ENCODE measurements at places on chromosomes 7 and 10.

DNA sequence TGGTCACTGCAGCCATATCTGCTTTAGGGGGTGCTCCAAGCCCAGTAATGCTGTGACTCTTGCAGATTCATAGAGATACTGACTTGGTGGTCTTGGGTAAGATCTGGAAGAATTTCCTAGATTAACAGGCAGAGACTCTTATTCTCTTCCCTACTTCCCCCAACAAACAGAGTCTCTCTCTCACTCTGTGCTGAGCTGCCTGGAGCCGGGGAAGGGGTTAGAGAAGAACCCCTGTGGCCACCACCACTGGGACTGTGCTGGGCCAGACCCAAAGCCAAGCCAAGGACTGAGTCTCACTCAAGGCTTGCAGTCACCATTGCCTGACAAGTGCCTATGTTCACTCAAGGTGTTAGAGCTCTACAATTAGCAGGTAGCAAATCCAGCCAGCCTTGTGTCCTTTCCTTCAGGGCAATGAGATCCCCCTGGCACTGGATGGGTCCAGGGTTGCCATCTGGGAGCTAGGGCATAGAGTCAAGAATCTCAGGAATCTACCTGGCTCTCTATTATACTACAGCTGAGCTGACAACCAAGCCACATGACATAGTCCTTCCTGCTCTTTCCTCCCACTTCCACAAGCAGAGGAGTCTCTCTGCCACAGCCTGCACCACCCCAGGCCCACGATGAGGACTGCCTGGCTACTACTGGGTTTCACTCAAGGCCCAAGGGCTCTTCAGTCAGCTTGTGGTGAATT lies 41.4 kb upstream of the TECTB start:
- no peak for DNase-seq

DNA sequence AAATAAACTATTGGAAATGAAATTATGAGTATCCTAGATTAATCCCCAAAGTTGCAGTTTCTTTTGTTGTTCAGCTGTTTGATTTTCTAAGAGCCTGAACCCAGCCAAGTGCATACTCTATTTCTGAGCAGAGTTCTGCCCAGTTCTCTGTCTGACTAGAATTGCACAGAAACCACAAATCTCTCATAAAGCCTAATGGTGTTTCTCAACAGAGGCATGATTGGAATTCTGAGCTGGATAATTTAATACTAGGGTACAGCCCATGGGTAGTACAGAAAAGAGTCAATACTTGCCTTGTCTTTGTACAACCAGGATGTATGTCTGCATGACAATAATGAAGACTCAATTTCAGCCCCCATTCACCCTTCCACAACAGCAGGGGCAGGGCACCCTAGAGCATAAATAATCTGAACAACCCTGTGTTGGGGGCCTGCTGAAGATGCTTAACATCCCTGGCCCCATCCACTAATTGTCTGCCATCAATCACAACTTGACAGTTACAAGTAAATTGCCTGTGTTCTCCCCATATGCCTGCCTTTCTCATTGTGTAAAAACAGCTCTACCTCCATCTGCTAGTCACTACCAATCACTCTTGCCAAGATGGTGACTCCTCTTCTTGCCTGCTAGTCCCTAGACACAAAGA lies 114.4 kb downstream of the NPSR1 start:
- DNase-seq = no peak

DNA sequence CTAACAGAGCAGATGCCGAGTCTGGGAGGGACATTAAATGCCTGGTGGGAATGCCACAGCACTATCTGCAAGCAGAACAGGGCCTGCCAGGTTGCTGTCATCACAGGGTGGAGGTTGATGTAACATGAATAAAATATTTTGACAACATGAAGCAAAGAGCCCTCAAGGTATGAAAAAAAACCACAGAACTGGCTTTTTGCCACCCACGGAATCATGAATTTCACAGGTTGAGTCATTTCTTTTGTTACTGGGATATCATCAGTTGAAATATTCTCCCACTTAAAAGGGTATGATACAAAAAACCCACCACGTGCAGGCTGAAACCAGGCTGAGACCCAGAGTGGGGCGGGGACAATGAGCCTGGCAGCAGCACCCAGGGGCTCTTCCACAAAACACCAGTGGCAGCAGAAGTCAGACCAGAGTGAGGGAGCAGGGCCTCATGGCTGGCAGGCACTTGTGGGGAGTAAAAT lies 220.1 kb downstream of the TNS3 start:
- DNase-seq = no peak

- DNase-seq = no peak
Observed at GRCh38 chr7:15279640-15280039, 282.2 kb downstream of the AGMO start.

DNA sequence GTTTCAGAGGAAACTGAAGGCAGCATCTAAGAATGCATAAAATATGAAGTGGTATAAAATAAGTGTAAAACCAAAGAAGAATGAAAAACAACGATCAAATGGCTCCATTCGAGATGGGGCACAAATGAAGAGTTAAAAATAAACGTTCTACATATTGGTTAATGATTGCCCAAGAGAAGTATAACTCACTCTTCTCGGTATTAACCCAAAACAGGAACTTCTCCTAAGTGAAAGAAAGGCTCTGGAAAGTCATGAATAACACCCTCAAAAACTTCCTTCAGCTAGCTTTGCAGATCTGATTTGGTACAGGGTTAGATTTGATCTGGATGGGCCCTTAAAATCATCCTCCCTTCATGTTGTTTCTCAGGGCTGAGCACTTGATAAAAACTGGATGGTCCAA lies 94.3 kb upstream of the ADO start:
- DNase-seq = no peak

DNA sequence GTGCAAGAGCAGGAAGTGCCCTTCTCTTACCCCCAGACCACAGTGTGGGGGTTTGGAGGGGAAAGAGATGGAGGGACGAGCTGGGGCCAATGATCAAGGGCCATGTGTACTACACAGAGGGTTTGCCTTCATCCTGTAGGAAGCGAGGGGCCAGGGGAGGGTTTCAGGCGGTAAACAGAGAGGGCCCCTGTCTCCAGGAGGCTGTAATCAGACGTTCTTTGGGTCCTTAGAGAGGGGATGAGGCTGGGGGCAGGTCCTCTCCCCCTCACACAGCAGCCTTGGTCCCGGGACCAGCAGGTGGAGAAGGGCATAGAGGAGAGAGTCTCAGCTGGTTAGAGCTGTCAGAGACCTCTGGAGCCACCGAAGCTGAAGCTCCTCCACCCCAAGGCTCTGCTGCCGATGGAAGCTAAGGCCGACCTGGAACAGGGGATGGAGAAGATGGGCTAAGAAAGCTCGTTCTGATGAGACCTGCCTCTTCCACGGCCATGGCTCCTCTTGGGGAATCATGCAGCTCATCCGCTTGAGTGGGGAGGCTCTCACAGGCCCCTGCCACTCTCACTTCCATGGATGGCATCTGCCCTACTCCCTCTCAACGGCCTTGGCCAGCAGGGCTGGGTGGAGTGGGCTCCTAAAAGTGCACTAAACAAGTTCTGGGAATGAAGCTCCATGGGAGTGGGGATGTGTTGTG lies 3.5 kb downstream of the LOXL4 start:
- no peak for DNase-seq

DNA sequence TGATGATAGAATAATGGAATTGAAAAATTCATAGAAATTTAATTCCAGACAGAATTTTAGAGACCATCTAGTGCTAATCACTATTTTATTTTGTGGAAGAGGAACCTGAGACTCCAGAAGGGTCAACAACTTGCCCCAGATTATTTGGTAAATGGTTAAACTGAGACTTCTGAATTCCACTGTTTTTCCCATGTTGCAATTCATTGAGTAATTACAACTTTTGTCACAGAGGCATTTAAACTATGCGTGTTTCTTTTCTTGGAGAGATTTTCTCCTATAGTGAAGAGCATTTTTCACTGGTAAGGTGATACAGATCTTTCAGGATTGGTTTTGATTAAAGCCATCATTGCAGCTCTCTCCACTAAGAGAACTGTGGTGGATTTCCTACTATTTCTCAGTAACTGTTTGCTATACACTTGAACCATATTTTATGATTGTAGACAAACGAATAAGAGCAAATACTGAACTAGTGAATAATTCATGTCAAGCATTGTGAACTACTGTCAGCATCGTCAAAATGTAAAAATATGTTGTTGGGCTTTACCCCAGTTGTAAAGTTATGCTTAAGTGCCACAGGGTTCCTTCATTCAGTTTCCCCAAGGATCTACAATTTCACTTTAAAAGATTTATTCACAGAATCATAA lies 26.5 kb downstream of the LRGUK start:
- DNase-seq = no peak

- DNase-seq = no peak
Observed at GRCh38 chr10:1414893-1415292, 322.4 kb downstream of the ADARB2 start.

- no peak for DNase-seq
Observed at GRCh38 chr7:47480576-47481538, 101.1 kb downstream of the TNS3 start.

GRCh38 chr10:24000271-24000813 lies 208.6 kb upstream of the KIAA1217 start:
- DNase-seq = no peak

GRCh38 chr7:115478426-115478825 lies 552.1 kb downstream of the TFEC start:
- DNase-seq = no peak

DNA sequence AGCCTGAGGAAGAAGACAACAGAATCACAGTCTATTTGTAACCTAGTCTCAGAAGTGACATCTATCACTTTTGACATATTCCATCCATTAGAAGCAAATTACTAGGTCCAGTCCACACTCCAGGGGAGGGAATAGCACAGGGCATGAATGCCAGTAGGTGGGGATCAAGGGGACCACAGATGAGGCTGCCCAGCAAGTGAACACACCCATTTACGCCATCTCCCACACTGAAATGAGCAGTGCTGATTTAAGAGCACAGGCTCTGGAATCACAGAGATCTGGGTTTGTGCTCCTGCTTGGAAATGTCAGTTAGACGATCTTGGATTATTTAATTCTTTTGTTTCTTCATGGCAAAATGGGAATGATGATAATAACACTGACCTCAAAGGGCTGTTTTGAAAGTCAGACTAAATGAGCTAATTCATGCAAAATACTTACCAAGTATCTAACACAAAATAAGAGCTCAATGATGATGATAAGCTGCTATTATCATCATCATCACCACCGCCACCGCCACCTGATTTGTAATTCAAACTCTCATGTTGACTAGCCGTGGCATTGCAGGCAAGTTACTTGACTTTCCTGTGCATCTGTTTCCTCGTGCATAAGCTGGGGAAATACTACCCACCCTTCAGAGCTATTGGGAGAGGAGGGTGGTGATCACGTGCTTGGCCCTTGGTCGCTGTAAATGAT lies 138.9 kb upstream of the KLF14 start:
- DNase-seq = no peak

DNA sequence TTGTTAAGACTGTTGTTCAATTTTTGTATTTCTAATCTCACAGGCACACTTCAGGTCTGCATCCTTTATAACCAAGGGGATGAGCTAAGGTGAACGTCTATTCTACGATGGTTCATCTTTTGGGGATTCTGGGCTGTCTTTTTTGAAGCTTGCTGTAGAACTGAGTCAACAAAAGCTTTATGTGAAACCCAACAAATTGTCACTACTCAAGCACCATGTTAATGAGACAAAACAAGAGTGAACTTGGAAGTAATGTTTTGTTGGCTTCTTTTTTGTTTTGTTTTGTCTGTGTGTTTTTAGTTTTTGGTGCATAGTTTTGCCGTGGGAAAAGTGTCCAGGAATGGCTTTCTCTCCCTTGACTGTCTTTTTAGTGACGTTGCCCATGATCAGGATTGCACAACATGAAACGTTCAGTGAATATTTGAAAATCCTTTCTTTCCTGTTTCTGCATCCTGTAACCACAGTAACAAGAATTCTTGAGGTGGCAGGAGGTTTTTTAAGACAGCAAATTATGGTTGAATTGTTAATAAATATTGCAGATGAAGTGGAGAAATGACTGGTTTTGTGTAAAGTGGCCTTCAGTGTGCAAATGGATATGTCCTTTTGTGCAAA lies 65.6 kb downstream of the WIPF3 start:
- no peak for DNase-seq

GRCh38 chr7:94183289-94183749 lies 179.2 kb upstream of the BET1 start:
- no peak for DNase-seq

GRCh38 chr7:121187222-121187621 lies 141.6 kb upstream of the WNT16 start:
- no peak for DNase-seq

DNA sequence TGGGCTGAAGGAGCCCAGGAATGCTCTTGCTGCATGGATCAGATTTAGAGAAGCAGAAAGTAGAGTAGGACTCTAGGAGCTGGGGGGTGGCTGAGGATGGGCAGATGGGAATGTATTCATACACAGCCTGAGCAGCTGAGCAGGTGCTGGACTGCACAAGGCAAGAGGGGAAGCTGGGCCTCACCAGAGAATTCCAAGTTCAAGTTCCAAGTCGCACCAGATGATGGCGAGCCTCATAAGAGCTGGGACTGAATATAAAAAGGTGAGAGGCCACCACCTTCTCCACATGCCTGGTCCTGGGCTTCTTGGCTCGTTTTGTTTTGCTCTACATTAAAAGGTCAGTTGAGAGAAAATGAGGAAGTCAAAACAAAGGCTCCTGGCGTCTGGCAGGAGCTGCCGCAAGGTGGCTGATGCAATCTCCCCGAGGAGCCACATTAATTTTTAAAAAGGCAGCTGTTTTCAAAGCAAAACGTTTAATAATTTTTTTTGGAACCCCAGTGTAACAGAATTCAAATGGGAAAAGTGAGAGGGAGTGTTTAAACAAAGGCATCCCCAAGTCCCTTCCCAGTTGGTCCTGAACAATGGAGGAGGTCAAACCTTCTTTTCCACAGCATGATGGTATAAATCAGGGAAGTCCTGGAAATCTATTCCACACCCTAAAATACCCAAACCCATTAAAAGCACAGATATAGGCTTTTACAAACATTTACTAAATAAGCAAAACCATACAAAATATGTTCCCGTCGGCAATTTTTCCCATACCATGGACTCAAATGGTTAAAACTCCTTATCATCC lies 9.5 kb downstream of the CYREN start:
- no peak for DNase-seq

- DNase-seq = no peak
Observed at GRCh38 chr7:153835712-153836265, 216.4 kb upstream of the DPP6 start.

- DNase-seq = no peak
Observed at GRCh38 chr10:7475046-7475911, 64.4 kb upstream of the SFMBT2 start.

DNA sequence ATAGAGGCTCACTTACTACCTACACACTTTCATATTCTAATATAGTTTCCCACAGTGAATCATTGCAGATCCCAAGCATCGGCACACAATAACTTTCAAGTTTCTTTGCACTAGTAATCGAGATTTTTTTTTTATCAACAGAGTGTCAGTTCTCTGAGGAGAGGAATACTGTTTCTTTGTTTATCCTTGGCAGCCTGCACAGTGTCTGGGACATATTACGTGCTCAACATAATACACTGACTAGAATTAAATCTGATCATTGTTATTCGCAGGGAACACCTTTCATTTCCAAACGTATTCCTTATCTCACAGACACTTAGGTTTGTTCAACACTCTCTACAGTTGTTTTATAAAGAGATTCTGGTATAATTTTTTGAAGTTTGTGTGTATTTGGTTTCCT lies 95.3 kb downstream of the CACNA2D1 start:
- no peak for DNase-seq

Measured in NCI-H187 treated with DMSO at 0.1 percent for 48 hours (cell line).